ENCODE measurements at places on chromosomes 16 and 17. TPM values are rescaled to one million over a fixed set of nuclear protein-coding genes. Genes with fewer than 3 reads are reported as not detected.

The TP53TG3D gene
- not detected for total RNA-seq

The BICDL2 gene
- not detected for total RNA-seq

GRCh38 chr17:78889531-78889930, 13.5 kb downstream of the CEP295NL start:
- DNase-seq, result no peak

- DNase-seq, result no peak
These were observed 4.1 kb downstream of the BICDL2 start for GRCh38 chr16:3032624-3033023.

GRCh38 chr16:85081038-85081437, 31.2 kb downstream of the CIBAR2 start:
- no peak for DNase-seq

Data from CD4-positive, alpha-beta T cell (primary cell).